ENCODE measurements at places on chromosomes 5 and 9. TPM values are rescaled to one million over a fixed set of nuclear protein-coding genes. Genes with fewer than 3 reads are reported as not detected.

DNA sequence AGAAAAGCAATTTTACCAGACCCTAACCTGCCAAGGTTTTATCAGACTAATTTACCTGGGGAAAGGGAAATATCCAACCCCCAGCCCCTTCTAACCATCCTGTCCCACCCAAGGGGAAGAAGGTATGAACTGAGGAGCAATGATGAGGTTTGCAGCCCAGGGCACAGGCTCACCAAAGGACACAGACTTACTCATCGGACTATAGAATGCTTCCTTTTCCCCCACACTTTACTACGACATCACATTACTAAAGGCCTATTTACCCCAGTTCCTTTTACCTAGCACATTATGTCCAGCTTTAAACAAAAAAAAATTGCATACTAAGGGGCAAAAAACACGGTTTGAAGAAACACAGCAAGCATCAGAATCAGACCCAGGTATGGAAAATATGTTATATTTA, 94.1 kb upstream of the FST start:
- H3K27me3 ChIP-seq, result no peaks in the 10 kb centered on the region
- H3K4me3 ChIP-seq, result no peak overlapping the region
- no peaks in the 10 kb centered on the region for H3K4me1 ChIP-seq

GRCh38 chr5:97078958-97079743, 63.3 kb downstream of the LIX1 start:
- H3K36me3 ChIP-seq, result no peaks in the 10 kb centered on the region
- no peak for DNase-seq
- H3K4me3 ChIP-seq, result no peak overlapping the region
- H3K27ac ChIP-seq, result no peak overlapping the region

GRCh38 chr5:51889703-51890102, 506.5 kb downstream of the ISL1 start:
- no peaks in the 10 kb centered on the region for H3K27me3 ChIP-seq
- no peaks in the 10 kb centered on the region for H3K4me1 ChIP-seq
- no peak overlapping the region for H3K27ac ChIP-seq
- no peak for DNase-seq
- no peaks in the 10 kb centered on the region for H3K36me3 ChIP-seq
- no peak overlapping the region for H3K4me3 ChIP-seq

The PCDHGA2 gene
- total RNA-seq, result 15.1 TPM

The IFNA2 gene
- not detected for total RNA-seq

The DRD1 gene
- not detected for total RNA-seq

The CREB3 gene
- 20.4 TPM for total RNA-seq

The SPATA9 gene
- not detected for total RNA-seq

The FBN2 gene
- total RNA-seq, result 8.5 TPM

The CD180 gene
- total RNA-seq, result 0.32 TPM

Data from heart left ventricle (tissue), 16 donors.